ENCODE measurements at places on chromosomes 5 and 9.

DNA sequence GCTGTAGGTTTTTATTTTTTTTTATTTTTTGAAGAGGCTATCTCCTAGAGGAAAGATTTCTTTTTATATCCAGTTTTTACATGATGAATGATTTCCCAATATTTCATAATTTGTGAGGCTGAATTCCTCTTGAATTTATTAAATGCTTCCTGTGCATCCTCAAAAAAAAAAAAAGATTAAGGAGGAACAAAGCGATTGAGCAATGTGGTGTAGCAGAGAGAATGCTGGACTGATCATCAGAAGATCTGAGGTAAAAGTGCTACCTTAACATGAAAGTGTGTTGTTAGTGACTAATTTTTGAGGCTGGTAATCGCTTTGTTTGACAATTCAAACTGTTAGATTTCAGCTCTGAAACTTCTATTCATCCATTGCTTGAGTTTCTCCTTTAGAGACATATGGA is 125.1 kb downstream of the ESM1 start:
- DNase-seq: no peak

DNA sequence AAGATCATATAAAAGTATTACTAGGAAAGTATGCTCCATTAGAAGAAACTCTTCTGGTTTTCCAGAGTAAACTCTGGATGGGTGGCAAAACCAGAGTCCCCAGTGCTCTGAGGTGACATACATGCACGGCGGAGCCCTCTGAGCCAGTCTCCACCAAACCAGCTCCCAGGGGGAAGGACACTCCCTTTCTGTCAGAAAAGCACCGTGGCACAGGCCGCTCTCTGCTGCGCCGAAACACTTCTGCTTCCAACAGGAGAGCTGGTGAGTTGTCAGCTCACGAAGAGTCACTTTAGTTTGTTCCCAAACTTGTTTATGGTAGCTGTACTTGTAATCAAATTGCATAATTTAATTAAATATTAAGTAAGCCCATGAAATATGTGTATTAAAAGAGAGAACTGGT is 184.6 kb downstream of the CDK5RAP2 start:
- DNase-seq: no peak

GRCh38 chr9:33452828-33453271 is 5.5 kb upstream of the AQP3 start:
- DNase-seq: no peak

DNA sequence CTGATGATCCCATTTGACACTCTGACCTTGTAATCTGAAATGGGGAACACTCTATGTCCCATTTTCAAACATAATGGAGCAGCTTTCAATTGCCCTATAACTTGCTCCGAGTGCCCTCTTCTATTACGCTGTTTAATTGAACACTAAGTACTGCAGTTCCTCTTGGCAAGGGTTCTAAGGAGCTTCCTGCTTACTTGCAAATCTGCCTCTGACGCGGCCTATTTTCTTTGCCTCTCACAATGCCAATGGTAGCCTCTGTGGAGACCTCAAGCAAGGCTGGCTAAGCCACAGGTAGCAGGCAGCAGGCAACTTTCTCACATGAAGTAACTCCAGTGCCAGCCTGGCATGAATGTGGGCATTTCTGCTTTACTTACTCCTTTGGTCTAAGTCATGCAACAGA is 443.4 kb upstream of the TRPC7 start:
- no peak for DNase-seq

DNA sequence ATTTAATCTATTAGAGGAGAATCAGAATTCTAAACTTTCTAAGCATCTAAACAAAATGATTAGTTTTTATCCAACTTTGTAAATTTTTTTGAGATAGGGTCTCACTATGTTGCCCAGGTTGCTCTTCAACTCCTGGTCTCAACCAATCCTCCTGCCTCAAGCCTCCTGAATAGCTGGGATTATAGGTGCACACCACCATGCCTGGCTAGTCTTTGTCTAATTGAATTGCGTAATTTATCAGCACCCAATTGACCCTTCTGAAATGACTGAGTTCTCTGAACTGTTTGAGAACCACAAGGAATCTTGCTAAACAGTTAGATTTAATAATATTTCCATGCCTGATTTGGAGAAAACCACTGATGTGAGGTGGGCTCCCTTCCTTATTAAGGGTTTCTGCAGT is 75.7 kb downstream of the PJA2 start:
- DNase-seq: no peak

DNA sequence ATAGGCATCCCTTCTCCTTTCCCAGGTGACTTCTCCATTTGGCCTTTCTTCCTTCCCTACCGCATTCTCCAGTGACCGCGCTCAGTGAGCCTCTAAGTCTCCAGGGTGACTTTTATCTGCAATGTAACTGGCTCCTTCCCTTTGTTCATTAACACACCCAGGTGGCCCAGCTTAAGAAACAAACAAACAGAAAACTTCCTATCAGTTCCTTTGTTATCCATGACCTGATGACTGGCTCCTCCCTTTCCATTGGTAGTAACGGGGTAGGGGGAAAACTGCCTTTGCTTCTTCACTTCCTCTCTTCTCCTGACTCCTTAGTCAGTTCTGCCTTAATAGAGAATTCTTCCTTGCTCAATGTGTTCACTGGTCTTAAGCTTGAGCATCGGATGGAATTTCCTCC is 7.0 kb upstream of the SH3GL2 start:
- no peak for DNase-seq

DNA sequence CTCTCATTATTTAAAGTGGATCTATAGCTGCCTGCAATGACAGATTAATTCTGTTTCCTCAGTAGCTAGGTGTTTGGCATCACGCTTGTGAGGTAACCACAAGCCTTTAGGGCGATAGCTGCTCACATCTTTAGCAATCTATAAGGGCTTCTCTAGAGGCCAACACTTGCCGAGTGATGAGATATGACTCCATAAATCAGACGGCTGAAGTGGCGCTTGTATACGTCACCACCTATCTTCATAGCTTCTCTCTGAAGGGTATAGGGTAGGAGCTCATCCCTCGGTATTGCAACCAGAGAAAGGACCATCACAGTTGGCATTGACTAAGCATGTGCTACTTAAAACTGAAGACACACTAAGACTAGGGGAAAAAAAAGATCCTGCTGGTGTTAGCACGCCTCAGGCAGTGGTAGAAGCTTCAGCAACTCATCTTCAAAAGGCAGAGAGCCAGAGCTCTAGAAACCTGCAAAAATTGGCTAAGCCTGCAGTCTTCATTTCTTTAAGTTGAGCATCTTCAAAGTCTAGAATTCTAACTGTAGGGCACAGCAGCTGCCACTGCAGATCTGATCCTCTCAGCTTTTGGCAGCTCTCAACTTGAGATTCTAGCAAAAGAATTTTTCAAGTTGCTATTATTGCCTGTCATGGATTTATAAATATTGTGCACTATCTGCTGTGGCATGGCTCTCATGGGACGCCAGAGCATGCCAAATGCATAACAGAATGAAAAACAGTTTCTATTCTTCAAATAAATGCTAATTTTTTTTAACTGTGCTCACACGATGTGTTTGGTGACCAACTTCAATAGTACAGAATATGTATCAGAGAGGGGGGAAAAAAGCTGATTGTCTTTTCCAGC is 37.5 kb downstream of the PSMB7 start:
- no peak for DNase-seq

DNA sequence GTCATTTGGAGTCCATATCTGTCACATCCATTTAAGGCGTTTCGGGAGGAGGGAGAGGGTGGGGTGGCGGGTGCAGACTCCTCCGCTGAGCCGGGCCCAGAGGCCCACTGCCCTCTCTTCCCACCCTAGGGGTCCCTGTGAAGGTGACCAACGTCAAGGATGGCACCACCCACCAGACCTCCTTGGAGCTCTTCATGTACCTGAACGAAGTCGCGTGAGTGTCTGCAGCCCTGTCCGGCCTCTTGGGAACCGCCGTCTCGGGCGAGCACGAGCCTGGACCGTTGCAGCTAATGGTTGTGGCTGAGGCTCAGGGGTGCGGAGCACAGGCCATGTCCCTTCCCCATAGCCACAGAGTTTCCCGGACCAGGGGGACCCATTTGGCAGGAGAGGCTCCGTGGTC is 34.8 kb downstream of the ASS1 start:
- no peak for DNase-seq

DNA sequence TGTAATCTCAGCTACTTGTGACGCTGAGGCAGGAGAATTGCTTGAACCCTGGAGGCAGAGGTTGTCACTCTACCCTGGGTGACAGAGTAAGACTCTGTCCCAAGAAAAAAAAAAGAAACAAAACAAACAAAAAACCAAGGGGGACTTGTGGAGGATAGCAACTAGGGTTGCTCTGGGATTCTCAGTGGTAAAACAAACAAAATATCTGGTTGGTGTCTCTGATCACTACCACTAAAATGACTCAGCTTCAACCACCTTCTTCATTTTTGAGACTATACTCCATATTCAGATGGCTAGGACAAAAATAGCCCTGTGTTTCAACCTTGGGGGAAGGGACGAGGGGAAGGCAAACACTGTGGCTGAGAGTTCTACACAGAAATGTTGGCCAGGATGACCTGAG is 110.3 kb downstream of the ARRDC3 start:
- no peak for DNase-seq

DNA sequence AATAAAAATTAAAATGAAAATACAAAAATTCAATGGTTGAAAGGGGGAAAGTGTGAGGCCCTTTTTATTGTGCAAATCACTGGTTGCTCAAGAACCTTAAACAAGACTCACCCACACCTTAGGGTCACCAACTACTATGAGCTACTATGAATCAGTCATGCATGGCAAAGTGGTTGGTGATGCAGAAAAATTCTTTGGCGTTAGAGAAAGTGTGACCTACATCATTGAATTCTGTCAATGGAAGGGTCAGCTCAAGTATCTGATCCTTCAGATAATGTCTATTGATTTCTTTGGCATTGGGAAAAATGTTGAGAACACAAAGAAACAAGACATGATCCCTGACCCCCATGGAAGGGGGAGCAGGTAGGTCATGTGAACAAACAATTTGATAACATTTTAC is 149.7 kb upstream of the ADCY2 start:
- no peak for DNase-seq

DNA sequence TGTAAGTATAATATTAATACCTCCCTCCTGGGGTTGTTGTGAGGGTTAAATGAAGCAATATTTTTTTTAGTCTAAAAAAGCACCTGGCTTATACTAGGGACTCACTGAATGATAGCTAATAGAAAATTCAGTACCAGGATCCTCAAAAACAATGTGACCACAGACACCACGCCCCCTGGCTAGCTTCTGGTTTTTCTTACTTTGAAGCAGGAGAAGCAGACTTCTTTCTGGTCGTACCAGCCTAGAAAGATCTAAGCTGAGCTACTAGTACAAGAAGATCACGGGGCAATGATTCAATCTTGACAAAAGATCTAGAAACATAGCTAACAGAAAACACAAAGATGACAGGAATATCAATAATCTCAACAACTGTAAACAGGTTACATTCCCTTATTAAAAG is 218.5 kb upstream of the SLC30A5 start:
- no peak for DNase-seq

DNA sequence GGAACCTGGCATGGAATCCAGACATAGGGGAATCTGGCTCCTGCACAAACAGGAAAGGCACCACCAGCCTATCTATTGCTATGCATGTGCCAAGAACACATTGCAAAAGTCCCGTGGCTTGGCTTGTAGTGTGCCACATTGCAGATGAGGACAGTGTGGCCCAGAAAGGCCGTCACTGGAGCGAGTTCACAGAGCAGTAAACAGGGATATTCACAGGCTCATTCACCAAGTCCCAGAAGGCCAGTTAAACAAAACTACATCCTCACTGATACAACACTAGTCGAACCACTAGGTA is 39.6 kb upstream of the TRIM32 start:
- no peak for DNase-seq

DNA sequence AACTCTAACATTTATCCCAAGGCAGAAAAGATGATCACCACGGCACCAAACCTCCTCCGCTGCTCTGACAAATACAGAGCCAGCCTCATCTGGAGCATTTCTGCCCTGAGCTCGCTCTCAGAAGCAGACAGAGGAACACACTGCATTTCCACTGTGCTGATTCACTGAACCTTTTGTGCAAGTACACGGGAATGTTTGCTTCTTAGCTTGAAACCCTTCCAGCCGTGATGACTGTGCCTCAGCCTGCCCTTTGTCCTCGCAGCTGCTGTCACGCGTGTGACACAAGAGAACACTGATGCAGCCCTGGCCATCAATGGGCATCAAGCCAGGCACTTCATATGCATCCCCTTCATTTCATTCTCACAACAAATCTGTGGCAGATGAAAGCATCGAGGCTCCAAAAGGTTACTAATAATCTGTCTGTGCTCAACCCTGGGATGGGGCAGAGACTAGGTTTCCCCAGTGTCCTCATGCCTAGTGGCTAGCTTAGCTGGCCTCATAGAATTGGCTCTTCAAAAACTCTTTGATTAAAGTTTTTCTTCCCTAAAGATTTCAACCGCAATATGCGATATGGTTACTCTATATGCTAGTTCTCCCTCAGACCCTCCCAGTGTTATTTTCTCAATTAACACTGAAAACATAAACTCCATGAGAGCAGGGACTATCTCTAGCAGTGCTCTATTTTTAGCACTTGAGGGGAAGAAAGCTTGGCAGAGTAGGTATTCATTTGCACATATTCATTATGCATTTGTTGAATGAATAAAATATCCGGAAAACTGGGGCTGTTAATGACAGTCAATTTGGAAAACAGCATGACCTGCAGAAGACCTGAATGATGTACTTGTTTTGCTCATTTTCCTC is 7.3 kb downstream of the CDC14B start:
- no peak for DNase-seq

GRCh38 chr5:150294551-150295071 is 5.0 kb upstream of the CAMK2A start:
- DNase-seq: no peak

DNA sequence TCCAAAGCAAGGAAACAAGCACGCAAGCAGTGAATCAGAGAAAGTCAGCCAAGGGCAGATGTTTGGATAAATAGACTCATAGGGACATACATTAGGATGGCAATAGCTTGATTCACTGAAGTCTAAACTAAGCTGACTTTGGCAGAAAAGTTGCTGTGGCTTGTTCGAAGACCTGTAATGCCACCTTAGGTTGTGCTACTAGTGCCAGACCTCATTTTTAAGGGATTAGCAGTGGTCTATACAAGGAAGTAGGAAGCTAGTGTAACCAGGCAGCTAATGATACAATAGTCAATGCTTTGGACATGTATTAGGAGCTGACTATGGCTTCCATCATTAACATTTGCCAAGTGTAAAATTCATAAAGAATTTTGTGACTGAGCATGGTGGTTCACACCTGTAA is 63.1 kb downstream of the FCHO2 start:
- no peak for DNase-seq

GRCh38 chr5:28117691-28118090 is 1079.3 kb upstream of the CDH9 start:
- DNase-seq: no peak

GRCh38 chr5:149778303-149779123 is 48.4 kb downstream of the PPARGC1B start:
- DNase-seq: no peak

- DNase-seq: no peak
Observed at GRCh38 chr9:761793-762560, 79.5 kb upstream of the DMRT1 start.

- DNase-seq: no peak
Observed at GRCh38 chr9:128412120-128412790, 8.4 kb upstream of the CERCAM start.

GRCh38 chr9:91207397-91207728 is 154.4 kb downstream of the AUH start:
- DNase-seq: no peak

All from esophagus squamous epithelium (tissue), 5 donors.